Astrocyte (in vitro differentiated cells and primary cell): ENCODE measurements at places on chromosomes 16 and 17. TPM values are rescaled to one million over a fixed set of nuclear protein-coding genes. Genes with fewer than 3 reads are reported as not detected.

DNA sequence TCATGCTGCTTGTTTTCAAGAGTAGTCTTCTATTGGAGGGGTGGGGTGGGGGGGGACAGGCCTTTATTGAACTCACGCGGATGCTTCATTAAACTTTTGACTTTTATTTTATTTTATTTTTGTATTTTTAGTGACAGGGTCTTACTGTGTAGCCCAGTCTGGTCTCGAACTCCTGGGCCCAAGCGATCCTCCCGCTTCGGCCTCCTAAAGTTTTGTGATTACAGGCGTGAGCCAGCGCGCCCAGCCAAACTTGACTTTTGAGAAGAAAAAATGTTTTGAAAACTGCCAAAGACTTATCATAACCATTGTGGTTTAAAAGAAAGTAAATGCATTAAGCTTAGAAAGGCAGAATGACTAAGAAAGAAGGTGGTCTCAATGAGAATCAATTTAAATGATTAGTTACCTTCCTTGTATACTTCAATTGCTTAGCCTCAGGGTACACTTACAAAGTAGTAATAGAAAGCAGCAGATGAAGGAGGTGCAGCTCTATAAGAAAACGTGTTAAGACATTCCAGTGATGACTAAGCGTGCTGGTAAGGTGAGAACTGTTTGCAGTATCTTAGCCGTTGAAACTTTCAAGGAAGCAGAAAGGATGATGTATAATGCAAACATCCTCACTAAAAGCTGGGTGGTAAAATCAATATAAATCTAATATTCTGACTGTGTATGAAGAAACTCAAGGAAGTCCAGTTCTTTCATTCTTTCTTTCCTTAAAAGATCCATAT is 1.2 kb downstream of the AP2B1 start:
- DNase-seq = peak; percentile 80
- H3K36me3 ChIP-seq = no peaks in the 10 kb centered on the region
- H3K27ac ChIP-seq = peak overlapping the region; percentile 94
- peak overlapping the region; percentile 100 for H3K4me3 ChIP-seq

The SLC2A4 gene
- total RNA-seq = 0.30 TPM in 1 of 2 replicates, not detected in the other

- peak; percentile 70 for DNase-seq
- no peaks in the 10 kb centered on the region for H3K36me3 ChIP-seq
- peaks cover 5% of the 10 kb centered on the region for H3K4me1 ChIP-seq
- H3K27ac ChIP-seq = no peak overlapping the region
Observed at GRCh38 chr16:51464996-51465395, 313.9 kb upstream of the SALL1 start.

GRCh38 chr16:49491771-49492761 is 118.5 kb downstream of the C16orf78 start:
- H3K36me3 ChIP-seq = no peaks in the 10 kb centered on the region
- no peak overlapping the region for H3K27ac ChIP-seq
- DNase-seq = no peak
- no peaks in the 10 kb centered on the region for H3K27me3 ChIP-seq

The UMOD gene
- not detected in 2 replicates for total RNA-seq

- no peaks in the 10 kb centered on the region for H3K36me3 ChIP-seq
- H3K4me1 ChIP-seq = peaks cover 4% of the 10 kb centered on the region
- no peak for DNase-seq
- no peak overlapping the region for H3K4me3 ChIP-seq
- no peak overlapping the region for H3K27ac ChIP-seq
- no peaks in the 10 kb centered on the region for H3K27me3 ChIP-seq
Observed at GRCh38 chr16:67019171-67019570, 9.8 kb upstream of the CBFB start.

The NECAB2 gene
- 0.32 and 1.1 TPM in 2 replicates for total RNA-seq

GRCh38 chr16:78530283-78530682 is 430.8 kb downstream of the WWOX start:
- H3K4me1 ChIP-seq = no peaks in the 10 kb centered on the region
- no peaks in the 10 kb centered on the region for H3K36me3 ChIP-seq
- H3K27me3 ChIP-seq = no peaks in the 10 kb centered on the region
- H3K4me3 ChIP-seq = no peak overlapping the region
- H3K27ac ChIP-seq = no peak overlapping the region

DNA sequence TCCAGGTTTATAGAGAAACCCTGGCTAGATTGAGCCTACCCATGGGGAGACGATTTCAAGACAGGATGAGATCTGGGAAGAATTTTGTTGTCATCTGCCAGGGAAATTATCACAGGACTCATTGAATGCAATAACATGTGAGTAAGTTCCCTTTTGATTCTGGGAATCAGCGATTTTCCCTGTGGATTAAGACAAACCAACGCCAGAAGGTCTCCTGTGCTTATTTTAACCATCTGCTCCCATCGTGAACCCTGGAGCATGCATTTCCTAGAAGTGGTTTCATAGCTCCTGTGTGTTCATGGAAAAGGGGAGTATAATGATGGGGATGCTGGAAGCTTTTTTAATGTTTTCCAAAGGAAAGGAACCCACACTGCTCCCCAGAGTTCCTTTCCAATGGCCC is 21.0 kb upstream of the ARHGAP44 start:
- H3K4me3 ChIP-seq = no peak overlapping the region
- H3K4me1 ChIP-seq = no peaks in the 10 kb centered on the region
- H3K27me3 ChIP-seq = peaks cover 3% of the 10 kb centered on the region
- no peak for DNase-seq

The KRTAP4-3 gene
- total RNA-seq = not detected in 2 replicates

DNA sequence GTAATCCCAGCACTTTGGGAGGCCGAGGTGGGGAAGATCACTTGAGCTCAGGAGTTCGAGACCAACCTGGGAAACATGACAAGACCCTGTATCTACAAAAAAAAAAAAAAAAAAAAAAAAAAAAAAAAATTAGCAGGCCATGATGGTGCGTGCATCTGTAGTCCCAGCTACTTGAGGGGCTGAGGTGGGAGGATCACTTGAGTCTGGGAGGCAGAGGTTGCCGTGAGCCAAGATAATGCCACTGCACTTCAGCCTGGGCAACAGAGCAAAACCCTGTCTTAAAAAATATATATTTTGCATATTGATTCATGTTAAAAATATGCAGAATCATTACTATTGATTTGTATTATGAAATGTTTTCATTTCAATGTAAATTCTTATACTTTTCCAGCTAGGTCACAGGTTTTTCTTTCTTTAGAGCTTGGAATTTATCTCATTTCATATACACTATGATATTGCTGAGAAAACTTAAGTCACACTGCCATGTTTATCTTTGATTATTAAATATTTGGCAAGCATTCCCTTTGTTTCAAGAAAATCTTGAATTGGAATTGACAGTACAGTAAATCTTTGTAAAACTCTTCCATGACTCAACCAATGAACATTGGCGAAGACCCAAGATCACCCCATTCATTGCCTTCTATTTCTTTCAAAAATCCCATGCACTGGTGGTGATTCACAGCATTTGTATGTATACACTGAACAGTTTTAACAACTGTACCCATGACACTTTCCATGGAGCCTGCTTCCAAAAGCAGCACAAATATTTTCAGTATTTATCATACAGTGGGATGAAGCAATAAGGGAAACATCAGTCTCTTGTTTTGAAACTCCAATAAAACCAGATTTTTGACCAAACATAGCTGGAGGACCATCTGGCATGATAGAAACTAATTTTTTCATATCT is 83.5 kb upstream of the TNRC6A start:
- H3K27me3 ChIP-seq = no peaks in the 10 kb centered on the region
- no peaks in the 10 kb centered on the region for H3K36me3 ChIP-seq
- no peaks in the 10 kb centered on the region for H3K4me1 ChIP-seq
- no peak overlapping the region for H3K4me3 ChIP-seq
- peak; percentile 99 for DNase-seq

DNA sequence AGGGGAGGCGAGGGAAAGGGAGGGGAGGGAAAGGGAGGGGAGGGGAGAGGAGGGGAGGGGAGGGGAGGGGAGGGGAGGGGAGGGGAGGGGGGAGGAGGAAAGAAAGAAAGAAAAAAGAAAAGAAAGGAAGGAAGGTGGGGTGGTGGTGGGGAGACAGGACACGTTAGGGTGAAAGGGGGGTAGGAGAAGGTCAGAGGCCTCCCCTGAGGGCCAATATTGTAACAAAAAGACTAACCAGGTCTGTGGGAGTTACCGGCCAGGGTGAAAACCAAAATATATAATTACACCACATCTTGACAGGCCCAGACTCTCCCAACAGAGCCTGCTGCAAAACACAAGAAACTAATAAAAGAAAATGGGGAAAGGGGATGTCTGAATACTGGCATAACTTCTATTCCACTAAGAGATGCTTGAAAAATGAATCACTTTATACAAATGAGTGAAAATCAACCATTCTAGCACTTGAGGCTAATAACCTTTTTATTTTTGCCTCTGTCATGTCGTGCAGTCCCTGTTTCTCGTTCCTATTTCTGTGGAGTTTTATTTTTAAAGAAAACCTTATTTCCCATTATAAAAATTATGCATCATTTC is 10.0 kb downstream of the WDR45B start:
- H3K36me3 ChIP-seq = peaks cover 17% of the 10 kb centered on the region
- H3K4me1 ChIP-seq = peaks cover 2% of the 10 kb centered on the region
- H3K27ac ChIP-seq = no peak overlapping the region

- no peak for DNase-seq
- H3K27me3 ChIP-seq = peaks cover 40% of the 10 kb centered on the region
- peaks cover 28% of the 10 kb centered on the region for H3K4me1 ChIP-seq
- H3K4me3 ChIP-seq = no peak within 1 kb of the TSS
Observed at GRCh38 chr16:68644715-68645493, at the start of gene CDH3. CDH3 (plus strand) TSS chr16:68645310; CDS start chr16:68645380, 70 bp downstream.

- H3K4me3 ChIP-seq = no peak overlapping the region
- H3K27ac ChIP-seq = no peak overlapping the region
- H3K27me3 ChIP-seq = no peaks in the 10 kb centered on the region
- DNase-seq = peak; percentile 81
- H3K36me3 ChIP-seq = no peaks in the 10 kb centered on the region
Observed at GRCh38 chr17:33164169-33164881, 128.8 kb downstream of the ASIC2 start.

GRCh38 chr16:78100112-78100467 is 636 bp downstream of the WWOX start:
- DNase-seq = no peak
- H3K27me3 ChIP-seq = no peaks in the 10 kb centered on the region
- H3K4me1 ChIP-seq = peaks cover 2% of the 10 kb centered on the region
- H3K27ac ChIP-seq = no peak overlapping the region

DNA sequence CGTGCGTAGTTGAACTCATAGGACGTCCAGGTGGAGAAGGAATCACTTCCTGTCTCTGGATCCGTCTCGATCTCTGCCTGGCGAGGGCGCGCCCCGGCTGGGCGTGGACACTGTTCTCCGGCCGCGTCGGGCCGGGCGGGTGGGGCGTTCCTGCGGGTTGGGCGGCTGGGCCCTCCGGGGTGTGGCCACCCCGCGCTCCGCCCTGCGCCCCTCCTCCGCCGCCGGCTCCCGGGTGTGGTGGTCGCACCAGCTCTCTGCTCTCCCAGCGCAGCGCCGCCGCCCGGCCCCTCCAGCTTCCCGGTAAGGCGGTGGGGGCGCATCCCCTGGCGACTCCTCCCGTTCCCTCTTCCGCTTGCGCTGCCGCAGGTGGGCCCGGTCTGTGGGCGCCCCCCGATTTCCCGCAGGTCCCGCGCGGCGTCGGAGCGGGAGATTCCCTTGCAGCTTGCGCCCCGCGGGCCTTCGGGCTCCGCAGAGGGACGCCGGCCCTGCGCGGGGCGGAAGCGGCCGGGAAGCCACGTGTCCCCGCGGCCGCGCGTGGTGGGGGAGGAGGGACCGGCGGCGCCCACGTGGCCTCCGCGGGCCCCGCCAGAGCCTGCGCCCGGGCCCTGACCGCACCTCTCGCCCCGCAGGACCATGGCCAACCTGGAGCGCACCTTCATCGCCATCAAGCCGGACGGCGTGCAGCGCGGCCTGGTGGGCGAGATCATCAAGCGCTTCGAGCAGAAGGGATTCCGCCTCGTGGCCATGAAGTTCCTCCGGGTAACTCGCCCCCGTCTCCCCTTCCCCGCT is at the start of gene NME2:
NME2 (plus strand) TSS at position 214 of the 789 bp plus-strand sequence; CDS start at position 634, 420 bp downstream.
- H3K27ac ChIP-seq = peak within 1 kb of the TSS; percentile 83
- DNase-seq = peak; percentile 68
- H3K4me1 ChIP-seq = peaks cover 11% of the 10 kb centered on the region
- H3K27me3 ChIP-seq = no peaks in the 10 kb centered on the region
- H3K4me3 ChIP-seq = peak within 1 kb of the TSS; percentile 73

DNA sequence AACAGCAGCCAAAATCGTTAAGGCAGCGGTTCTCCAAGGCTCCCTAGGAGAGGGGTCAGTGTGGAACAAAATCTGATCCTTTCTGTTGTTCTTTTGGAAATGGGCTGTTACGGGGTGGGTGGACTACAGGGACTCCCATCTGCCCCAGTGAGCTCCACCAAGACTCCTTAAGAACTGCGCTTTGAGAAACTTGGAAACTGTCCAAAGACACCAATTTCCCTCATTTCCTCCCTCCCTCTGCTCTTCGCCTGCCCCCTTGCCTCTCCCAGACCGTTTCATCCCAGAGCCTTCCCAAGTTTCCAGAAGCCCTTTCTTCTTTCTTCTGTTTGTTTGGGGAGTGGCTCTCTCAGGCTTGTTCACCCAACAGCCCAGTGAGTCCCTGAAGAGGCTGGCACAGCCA is 205.4 kb downstream of the COPRS start:
- H3K36me3 ChIP-seq = no peaks in the 10 kb centered on the region
- no peak for DNase-seq
- no peak overlapping the region for H3K4me3 ChIP-seq
- H3K4me1 ChIP-seq = no peaks in the 10 kb centered on the region
- H3K27me3 ChIP-seq = peaks cover 3% of the 10 kb centered on the region
- no peak overlapping the region for H3K27ac ChIP-seq

DNA sequence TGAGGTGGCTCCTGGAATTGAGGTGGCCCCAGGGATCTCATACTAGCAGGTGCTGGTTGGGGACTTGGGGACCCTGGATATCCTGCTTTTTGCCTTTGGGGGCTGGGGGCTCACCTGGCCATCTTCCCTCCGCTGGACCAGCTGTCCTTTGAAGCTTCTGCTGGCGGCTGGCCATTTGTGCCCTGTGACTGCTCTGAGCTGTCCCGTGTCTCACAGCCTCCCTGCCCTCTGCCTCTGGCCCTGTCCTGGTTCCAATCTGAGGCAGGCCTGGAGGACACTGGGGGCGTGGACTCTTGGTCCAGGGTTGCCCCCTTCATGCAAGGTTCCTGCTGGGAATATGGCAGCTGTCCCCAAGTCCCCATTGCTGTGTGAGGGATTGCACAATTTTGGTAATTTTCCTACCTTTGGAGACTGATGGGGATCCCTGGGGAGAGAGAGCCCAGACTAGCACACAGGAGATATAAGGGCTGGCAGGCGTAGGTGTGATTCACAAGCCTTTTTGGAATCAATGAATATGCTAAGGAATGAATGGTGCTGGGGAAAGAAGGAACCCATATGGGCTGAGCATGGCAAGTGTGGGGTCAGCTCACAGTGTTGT is 19.2 kb downstream of the ADCY7 start:
- no peak overlapping the region for H3K4me3 ChIP-seq
- no peak overlapping the region for H3K27ac ChIP-seq
- no peaks in the 10 kb centered on the region for H3K4me1 ChIP-seq
- no peaks in the 10 kb centered on the region for H3K36me3 ChIP-seq
- H3K27me3 ChIP-seq = no peaks in the 10 kb centered on the region
- no peak for DNase-seq

- H3K27ac ChIP-seq = no peak overlapping the region
- no peaks in the 10 kb centered on the region for H3K4me1 ChIP-seq
- DNase-seq = peak; percentile 19
- no peak overlapping the region for H3K4me3 ChIP-seq
- no peaks in the 10 kb centered on the region for H3K36me3 ChIP-seq
Observed at GRCh38 chr16:54123766-54124165, 162.8 kb downstream of the IRX3 start.

The DHRS7C gene
- not detected in 2 replicates for total RNA-seq
